ENCODE measurements at places on chromosomes 13 and 19.

- no peaks in the 10 kb centered on the region for H3K27me3 ChIP-seq
- H3K36me3 ChIP-seq = no peaks in the 10 kb centered on the region
- H3K4me1 ChIP-seq = peaks cover 2% of the 10 kb centered on the region
- H3K27ac ChIP-seq = peak overlapping the region; percentile 73
These were observed 94.6 kb upstream of the RFC3 start for GRCh38 chr13:33723365-33723764.

DNA sequence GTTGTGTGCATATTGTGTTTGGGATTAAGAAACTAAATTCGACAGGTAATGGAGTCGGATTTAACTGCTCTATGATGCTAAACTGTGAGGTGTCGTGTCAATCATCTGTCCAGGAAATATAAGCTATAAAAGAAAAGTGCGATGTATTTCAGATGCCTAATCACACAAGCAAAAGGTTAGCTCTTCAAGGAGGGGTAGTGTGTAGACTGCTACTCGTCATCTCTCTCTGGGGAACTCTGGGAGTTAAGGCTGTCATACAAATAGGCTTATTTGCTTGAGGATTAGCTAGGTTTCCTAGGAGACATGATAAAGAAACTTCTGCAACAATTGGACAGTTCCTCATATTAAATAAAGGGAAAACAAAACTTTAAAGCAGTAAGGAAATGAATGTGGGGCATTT lies 462.1 kb downstream of the OLFM4 start:
- H3K4me3 ChIP-seq = no peak overlapping the region
- H3K27me3 ChIP-seq = no peaks in the 10 kb centered on the region
- no peak for DNase-seq
- no peaks in the 10 kb centered on the region for H3K4me1 ChIP-seq
- no peaks in the 10 kb centered on the region for H3K36me3 ChIP-seq

DNA sequence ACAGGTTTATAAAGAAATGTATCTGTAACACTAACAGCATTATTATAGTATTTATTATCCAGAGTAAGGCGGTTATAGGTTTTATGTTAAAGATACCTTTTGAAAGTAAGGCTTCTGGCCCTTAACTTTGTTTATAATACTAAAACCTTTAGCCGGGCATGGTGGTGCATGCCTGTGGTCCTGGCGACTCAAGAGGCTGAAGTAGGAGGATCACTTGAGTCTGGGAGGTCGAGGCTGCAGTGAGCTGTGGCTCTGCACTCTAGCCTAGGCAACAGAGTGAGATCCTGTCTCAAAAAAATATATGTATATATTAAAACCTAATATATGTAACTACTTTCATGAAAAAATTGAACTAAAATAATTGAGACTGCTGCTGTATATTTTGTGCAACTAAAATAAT lies 98.7 kb upstream of the KLF5 start:
- no peaks in the 10 kb centered on the region for H3K27me3 ChIP-seq
- no peak overlapping the region for H3K4me3 ChIP-seq

DNA sequence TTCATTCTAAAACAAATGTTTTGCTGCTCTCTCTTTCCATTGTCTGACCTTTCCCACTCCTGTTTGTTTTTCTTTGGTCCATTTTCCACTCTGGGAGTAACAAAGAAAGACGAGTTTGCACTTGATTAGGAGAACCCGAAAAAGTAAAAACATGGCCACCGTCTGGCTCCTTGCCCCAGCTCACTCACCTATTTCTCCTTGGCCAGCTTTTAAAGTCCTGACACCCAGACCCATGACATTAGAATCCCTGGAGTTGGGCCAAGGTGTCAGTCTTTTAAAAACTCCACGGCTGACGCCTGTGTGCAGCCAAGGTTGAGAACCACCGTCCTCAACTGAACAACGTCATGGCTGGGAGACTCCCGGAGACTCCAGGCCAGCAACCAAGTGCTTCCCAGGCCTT lies 63.6 kb upstream of the FLT1 start:
- DNase-seq = no peak
- no peak overlapping the region for H3K4me3 ChIP-seq
- H3K36me3 ChIP-seq = no peaks in the 10 kb centered on the region
- H3K27me3 ChIP-seq = no peaks in the 10 kb centered on the region

DNA sequence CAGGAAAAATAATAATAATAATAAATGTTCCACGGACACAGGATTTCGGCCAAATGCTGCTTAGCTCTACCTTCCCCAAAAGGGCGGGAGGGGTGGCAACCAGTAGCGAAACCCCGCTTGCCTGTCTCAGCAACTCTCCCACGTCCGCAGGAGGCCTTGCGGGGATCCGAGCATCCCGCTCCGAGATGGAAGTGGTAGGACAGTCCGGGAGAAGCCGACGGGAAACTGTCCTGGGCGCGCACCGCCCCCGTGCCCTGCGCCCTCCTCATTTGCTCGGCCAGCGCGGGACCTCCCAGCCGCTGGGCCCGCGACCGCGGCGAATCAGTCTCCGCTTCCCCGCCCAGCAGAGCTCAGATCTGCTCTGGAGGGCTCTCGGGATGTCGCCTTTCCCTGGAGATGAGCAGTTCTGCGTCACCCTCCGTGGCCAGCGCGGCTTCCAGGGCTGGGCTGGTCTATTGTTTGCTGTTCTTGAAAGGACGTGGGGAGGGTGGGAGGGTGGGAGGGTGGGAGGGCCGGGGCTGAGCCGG lies 48.9 kb upstream of the PABPC3 start:
- H3K27me3 ChIP-seq = peaks cover 68% of the 10 kb centered on the region
- peaks cover 6% of the 10 kb centered on the region for H3K4me1 ChIP-seq
- DNase-seq = no peak
- H3K4me3 ChIP-seq = no peak overlapping the region
- no peak overlapping the region for H3K27ac ChIP-seq
- no peaks in the 10 kb centered on the region for H3K36me3 ChIP-seq

DNA sequence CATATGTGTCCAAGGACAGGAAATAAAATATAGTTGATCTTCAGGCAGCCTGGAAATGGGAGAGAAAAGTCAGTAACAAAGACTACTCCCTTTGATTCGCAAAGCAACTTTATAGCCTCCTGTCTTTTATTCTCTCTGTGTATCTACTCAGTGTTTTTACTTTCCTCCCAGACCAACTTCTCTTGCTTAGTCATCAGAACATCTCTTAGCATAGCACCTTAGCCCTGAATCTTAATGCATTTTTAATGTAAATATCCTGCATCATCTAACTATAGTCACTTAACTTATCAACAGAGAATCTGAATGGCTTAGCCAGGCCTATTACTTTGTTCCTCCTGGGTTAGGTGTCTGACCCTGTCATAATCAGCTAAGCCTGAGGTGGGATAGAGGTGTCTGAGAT lies 238.2 kb downstream of the MAB21L1 start:
- H3K4me1 ChIP-seq = no peaks in the 10 kb centered on the region

DNA sequence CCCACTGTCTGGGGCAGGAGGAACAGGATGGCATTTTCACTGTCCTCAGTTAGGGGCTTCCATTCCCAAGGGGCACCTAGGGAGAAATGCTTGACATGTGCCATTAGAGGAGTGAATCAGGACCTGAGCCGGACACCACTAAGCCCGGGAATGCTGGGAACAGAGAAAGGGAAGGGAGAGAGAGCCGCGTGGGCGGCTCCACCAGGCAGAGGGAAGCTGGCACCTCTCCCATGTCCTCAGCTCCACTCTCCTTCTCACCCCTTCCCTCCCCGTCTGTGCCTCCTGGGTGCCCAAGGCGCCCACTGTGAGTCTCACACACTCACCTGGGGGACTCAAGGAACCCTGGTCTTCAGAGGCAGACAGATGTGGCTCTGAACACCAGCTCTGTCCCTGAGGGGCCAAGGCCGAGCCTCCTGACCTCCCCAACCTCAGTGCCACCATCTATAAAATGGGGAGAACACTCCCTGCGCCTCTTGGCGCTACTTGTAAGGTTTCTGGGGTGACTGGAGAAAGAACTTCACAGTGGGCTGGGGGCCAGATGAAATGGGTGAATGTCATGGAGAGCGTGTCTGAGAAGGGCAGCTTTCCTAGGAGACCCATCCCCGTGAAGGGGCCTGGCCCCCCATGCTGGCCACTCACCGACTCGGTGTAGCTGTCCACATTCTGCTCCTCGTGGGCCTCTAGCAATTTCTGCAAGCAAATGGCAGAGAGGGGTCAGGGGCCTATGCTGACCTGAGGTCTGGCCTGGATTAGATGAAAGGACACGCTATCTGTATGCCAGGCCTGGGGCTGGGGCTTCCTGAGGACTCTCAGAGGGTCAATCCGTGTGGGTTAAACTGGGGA lies 5.3 kb upstream of the KPTN start:
- H3K27me3 ChIP-seq = no peaks in the 10 kb centered on the region
- no peak overlapping the region for H3K4me3 ChIP-seq
- peaks cover 86% of the 10 kb centered on the region for H3K4me1 ChIP-seq
- no peak overlapping the region for H3K27ac ChIP-seq

DNA sequence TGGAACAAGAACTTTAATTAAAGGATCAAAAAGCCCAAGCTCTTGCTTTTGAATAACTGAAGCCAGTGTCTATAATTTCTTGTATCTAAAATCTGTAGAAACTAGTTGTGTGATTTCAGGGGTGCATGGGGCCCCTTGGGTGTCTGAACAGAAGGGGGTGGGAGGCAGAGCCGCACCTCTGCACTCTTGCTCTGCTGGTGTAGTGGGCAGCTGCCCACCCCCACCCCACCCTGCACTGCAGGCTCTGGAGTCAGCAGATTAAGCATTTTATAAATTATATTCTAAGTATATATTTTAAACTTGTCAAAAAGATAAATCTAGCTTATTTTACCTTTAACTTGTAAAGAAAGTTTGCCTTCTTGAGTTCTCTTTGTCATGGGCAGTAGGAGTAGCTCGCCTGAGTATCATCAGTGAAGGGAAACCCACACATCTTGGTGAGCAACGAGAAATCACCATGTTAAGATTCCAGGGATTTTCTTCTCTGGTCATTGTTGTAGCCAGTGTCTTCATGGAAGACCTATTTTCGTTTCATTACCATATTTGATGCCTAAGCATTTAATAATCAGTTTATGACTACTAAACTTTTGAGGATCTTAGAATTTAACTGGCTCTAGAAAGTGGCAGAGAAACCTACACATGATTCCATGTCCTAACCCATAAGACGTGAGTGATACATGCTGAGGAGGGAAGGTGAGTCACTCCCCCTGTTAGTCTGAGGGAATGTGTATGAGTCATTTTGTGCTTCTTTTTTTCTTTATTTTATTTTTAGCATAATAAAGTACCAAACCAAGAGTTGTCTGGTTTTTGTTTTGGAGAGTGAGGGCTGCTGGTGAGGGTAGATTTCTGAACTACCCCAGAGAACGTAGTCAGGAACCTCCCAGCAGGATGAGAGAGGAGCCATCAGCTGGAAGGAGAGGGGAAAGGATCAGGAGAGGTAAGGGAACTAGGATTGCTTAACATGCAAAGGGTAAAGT lies 7.7 kb downstream of the UBE2L5 start:
- H3K4me3 ChIP-seq = no peak overlapping the region
- H3K4me1 ChIP-seq = peaks cover 12% of the 10 kb centered on the region
- H3K27me3 ChIP-seq = no peaks in the 10 kb centered on the region
- H3K36me3 ChIP-seq = no peaks in the 10 kb centered on the region

DNA sequence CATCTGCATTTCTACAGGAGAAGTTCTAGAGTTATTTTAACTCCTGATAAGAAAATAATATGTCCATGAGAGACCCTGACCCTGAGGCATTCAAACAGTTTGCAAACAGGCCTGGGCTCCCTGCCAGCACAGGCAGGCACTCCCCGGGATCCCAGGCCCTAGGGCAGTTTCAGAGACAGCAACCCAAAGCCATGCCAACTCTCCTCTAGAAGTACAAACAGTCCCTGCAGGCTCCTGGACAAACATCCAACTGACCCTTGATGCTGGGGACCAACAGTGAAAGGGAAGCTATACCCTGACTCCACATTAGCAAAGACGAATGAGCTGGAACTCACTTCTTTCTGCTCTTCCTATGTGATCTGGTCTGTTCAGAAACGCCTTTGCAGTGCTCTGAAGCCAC lies 44.8 kb downstream of the CCDC70 start:
- no peaks in the 10 kb centered on the region for H3K36me3 ChIP-seq
- DNase-seq = no peak
- no peak overlapping the region for H3K27ac ChIP-seq
- no peaks in the 10 kb centered on the region for H3K27me3 ChIP-seq

DNA sequence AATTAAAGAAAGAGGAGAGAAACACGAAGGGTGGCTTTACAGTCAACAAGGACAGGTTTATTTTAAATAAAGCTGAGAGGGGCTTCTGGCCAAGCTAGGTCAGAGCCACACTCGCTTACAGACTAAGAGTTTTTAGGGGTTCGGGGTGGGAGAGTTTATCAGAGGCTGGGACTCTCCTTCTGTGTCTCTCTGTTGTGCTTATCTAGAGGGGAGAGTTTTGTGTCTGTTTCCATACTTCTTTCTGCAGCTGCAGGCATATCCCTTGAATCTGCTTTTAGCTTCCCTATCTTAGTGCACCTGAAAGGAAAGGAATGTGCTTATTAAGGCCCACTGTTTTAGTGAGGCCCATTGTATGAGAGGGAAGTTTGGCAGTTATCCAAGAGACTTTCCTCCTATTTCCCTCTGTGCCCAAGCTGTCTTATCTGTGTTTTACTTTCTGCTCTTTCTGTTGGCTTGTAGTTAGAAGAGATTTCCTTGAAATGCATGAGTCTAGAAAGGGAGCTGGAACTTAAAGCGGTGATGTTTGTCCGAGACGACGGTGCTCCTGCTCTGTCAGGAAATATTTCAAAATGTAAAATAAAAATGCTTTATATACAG lies 275.3 kb downstream of the KCTD12 start:
- H3K27ac ChIP-seq = no peak overlapping the region
- no peaks in the 10 kb centered on the region for H3K27me3 ChIP-seq
- no peaks in the 10 kb centered on the region for H3K36me3 ChIP-seq
- H3K4me3 ChIP-seq = no peak overlapping the region
- H3K4me1 ChIP-seq = no peaks in the 10 kb centered on the region
- no peak for DNase-seq

DNA sequence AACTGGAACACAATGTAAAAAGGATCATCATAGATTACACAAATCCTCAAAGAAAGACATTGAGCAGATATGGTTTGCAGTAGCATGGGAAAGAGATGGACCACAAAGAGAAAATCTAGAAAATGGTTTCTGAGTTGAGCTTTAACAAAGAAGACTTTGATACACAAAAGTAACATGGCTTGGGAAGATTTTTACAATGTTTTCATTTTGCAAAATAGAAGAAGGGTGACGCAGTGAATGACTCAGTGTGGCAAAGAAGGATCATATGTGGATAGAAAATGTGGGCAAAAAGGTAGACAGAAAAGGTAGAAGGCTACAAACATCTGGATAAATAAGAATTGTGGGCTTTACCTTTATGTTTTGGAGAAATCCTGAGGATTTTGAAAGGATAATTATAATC lies 1220.5 kb downstream of the PCDH17 start:
- no peaks in the 10 kb centered on the region for H3K4me1 ChIP-seq
- H3K27ac ChIP-seq = no peak overlapping the region
- H3K27me3 ChIP-seq = no peaks in the 10 kb centered on the region
- no peak overlapping the region for H3K4me3 ChIP-seq
- DNase-seq = no peak

GRCh38 chr13:24167666-24168391 lies 7.3 kb downstream of the SPATA13 start:
- no peaks in the 10 kb centered on the region for H3K27me3 ChIP-seq
- H3K36me3 ChIP-seq = peaks cover 3% of the 10 kb centered on the region
- H3K27ac ChIP-seq = no peak overlapping the region
- H3K4me1 ChIP-seq = no peaks in the 10 kb centered on the region
- DNase-seq = no peak
